GM04503 (cell line): ENCODE measurements at places on chromosomes 1 and 21.

GRCh38 chr1:32701951-32702598, 495 bp downstream of the SYNC start:
- no peak for DNase-seq

DNA sequence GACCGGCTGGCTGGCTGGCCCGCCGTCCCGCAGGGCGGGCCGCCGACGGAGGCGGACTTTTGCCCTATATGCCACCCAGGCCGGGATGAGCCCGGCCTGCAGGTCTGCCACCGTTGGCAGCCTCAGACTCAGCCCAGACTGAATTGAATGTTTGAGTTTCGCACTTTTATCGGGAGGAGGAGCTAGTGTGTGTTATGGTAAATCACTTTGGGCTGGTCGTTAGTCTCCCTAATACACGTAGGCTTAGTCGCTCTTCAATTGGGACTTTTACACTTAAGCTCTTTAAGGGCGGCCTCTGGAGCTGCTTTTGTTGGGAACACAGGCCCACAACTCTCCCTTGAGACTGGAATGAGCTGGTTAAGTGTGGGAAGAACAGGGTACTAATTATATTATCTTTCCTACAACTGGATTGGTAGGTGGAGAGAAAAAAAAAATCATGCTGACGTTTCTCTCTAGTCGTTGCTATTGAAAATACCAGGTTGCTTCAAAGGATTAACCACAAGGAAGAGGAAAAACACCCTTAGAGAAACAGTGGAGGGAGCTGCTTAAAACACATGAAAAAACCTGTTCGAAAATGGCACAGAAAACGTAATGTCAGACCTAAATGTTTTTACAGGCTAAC, 1.4 kb upstream of the IRF2BP2 start:
- DNase-seq = peak; percentile 67

DNA sequence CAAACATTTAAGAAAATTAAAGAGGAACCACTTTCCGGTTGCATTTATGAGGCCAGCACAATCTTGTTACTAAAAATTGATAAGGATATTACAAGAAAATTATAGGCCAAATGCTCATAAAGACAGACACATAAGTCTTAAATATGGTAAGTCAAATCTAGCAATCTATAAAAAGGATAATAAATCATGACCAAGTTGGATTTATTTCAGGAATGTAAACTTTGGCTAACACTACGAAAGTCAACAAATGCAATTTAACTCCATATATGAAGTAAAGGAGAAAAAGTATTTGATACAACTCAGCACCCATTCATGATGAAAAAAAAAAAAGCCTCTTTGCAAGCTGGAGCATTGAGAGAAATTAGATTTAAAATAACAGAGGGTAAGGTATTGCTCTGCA, 6.3 kb downstream of the HHAT start:
- DNase-seq = no peak

DNA sequence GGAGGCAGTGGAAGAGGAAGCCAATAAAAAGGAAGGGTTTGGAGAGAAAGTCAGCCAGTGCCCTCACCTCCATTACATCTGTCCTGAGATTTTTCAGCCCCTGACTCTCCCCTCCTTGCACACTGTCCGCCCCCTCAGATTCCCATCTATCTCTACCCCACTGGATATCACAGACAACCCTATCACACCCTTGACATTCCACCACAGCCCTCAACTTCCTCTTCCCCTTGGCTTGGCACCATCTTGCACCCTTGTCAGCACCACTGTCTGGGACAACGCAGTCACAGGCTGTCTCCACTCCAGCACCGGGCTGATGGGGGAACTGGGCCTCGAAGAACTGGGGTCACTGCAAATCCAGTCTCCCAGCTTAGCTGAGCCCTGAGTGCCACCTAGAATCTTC, 14.2 kb upstream of the PLEKHA6 start:
- no peak for DNase-seq

GRCh38 chr1:243487649-243488227, 231.9 kb downstream of the SDCCAG8 start:
- no peak for DNase-seq

GRCh38 chr1:47940779-47941178, 56.4 kb downstream of the TRABD2B start:
- DNase-seq = no peak

DNA sequence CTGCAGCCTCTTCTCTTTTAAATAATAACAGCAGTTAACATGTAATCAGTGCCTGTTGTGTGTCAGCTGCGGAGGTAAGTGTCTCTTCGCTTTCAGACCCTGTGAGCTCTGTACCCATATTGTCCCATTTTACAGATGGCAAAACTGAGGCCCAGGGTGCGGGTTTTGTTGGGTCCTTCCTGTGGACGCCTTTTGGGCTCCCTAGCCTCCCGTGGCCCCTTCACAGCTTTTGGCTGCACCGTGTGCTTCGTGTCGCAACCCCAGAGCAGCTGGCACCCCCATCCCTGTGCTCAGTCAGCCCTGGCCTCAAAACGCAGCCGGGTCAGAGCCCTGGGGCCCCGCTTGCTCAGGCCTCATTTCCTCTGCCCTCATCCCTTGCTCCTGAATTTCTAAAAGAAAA, 53.8 kb downstream of the TLR5 start:
- DNase-seq = no peak

DNA sequence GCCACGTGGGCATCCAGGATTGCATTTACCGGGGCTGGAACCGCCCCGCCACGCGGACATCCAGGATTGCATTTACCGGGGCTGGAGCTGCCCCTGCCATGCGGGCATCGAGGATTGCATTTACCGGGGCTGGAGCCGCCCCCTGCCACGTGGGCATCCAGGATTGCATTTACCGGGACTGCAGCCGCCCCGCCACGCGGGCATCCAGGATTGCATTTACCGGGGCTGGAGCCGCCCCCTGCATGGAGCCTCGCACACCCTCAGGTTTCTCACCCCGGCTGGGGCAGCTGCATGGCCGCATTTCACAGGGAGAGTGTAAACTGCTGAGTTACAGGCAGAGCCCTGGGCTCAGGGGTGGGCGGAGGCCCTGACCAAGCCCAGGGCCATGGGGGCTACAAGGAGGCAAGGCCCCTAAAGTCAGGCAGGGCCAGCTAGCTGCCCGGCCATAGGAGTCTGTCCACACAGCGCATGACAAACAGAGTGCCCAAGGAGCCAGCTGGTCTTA, 166.8 kb upstream of the ARHGEF16 start:
- no peak for DNase-seq

DNA sequence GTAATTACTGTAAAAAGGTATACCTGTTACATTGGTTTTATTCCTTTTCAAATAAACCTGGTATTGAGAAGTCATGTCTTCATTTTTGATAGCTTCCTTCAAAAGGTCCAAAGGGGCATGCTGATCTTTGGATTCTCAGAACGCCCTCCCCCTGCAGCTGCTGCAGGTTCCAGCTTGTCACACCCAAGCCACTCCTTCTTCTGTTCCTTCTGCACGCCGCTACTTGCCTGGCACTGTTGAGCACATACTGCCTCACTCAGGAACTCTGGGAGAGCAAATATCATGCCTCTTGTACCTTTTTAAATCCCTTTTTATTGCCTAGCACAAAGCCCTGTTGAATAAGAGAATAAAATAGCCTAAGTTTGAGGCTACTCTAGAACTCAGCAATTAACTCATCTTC, 136.9 kb downstream of the BARHL2 start:
- no peak for DNase-seq

- DNase-seq = no peak
Measured at GRCh38 chr1:19110257-19110927, 99.7 kb downstream of the UBR4 start.

- no peak for DNase-seq
Measured at GRCh38 chr1:162609306-162609705, 23.0 kb upstream of the DDR2 start.
